Esophagus squamous epithelium (tissue), 5 donors: ENCODE measurements at places on chromosomes 2 and 18.

- DNase-seq = no peak
Observed at GRCh38 chr2:201813996-201814760, 7.8 kb downstream of the CDK15 start.

- no peak for DNase-seq
Observed at GRCh38 chr2:85702800-85703199, 8.6 kb downstream of the GNLY start.

DNA sequence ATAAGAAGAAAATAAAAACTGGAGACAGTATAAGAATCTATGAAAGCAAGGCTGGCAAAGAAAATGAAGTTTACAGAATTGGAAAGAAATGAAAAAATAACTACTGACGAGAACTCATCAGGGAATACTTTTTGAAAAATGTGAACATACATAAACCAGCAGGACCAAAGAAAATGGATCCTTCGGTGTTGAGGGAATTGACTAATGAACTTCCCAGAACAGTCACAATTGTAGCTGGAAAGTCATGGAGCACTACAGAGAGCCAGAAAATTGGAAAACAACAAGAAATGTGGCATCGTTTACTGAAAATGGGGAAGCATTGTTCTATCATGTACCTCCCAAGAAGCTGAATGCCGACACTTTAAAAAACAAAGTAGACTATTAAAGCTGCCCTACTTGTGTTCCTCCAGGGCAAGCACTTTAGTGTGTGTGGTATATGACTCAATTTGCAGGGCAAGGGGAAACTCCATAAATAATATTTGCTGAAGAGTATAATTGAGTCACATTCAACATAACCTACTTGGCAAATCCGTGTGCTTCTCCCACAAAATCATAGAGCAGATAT is 1221.6 kb upstream of the NRXN1 start:
- DNase-seq = no peak

DNA sequence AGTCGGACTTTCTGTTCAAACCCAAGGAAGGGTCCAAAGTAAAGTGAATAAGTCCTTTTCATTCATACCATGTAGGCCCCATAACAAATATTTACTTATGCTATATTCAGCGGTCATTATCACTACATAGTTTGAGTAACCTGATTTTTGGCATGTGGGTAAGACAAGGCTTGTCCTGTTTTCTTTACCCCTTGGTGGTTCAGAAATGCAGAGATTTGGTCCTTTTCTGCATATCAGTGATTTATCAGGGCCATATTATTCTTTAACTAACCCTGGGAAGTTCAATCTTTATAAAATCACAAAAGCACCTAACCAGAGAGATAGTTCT is 157.4 kb downstream of the GPD2 start:
- no peak for DNase-seq

GRCh38 chr2:137964859-137965459 is 686 bp downstream of the HNMT start:
- DNase-seq = no peak

- no peak for DNase-seq
Observed at GRCh38 chr18:9616049-9616448, 1.7 kb upstream of the PPP4R1 start.

DNA sequence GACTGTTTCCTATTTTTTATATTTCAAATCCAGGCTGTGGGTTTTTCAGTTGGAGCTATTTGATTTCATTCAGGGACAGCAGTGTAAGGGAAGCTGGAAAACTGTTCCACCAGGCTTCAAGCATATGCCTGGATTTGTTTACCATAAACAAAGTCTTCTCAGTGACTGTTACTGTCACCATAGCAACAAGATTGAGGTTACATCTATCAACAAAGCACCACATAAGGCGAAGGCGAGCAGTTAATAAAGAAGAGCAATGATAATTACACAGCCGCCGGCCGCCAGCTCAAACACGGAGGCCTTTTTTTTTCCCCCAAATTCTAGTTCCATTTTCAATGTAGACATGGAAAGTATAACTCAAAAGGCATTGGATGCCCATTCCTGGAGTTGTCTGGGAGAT is 553.7 kb upstream of the SYT4 start:
- no peak for DNase-seq

GRCh38 chr2:9573013-9573720 is 17.5 kb upstream of the ADAM17 start:
- DNase-seq = no peak

DNA sequence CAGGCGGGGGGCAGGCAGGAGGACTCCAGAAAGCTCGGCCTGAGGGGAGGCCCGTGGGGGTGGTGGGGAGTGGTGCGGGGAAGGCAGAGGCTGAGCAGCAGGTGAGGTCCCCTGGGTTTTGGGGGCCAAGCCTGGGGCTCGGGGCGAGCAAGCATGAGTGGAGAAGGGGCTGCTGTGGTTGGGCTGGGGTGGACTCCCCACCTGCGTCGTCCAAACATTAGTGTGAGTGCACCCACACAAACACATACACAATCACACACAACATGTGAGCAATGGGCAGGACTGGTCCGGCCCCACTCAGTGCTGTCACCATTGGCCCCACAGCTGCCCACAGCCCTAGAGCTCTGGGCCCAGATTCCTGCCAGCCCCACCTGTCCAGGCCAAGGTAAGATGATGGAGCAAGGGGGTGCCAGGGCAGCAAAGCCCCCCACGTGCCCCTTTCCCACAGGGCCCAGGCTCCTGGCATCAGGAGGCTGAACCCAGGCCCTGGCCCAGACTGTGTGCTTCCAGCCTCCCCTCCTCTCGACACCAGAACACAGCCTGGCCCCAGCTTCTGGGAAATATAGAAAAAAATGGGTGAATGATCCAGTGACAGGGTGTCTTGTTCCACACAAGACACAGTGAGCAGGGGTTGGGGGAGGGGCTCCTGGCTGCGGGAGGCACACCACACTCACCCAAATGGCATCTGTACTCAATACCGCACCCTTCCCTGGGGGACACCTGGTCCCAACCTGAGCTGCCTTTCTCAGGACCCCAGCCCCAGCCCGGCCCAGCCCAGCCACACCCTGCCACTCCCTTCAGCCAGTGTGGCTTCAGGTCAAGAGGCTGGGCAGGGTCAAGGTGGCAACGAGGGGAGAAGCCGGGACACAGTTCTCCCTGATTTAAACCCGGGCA is 463 bp upstream of the ALPP start:
- no peak for DNase-seq

- DNase-seq = no peak
Observed at GRCh38 chr2:117086943-117087250, 727.6 kb upstream of the DDX18 start.

DNA sequence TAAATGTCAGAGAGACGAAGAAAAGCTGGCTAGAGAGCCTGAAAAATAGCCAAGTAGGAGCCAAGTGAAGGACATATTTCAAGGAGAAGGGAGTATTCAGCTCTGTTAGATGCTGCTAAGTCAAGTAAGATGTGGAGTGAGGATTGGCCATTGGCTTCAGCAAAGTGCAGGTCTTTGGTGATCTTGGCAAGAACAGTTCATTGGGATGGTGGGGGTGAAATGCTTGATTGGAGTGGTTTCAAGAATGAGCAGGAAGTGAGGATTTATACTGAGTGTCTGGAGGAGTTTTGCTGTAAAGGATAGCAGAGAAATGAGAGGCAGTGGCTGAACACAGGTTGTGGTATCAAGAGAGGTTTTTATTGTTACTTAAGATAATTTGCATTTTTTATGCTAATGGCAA is 139.7 kb downstream of the PRPF40A start:
- no peak for DNase-seq

- DNase-seq = no peak
Observed at GRCh38 chr2:171160119-171160955, at the start of gene TLK1. Gene TLK1 (minus strand): TSS chr2:171160893. CDS start chr2:171160428, 465 bp downstream.

- no peak for DNase-seq
Observed at GRCh38 chr18:49360582-49360981, 99.9 kb downstream of the DYM start.

- DNase-seq = no peak
Observed at GRCh38 chr2:735670-736218, 58.5 kb upstream of the TMEM18 start.
